ENCODE measurements at places on chromosomes 13 and 19.

DNA sequence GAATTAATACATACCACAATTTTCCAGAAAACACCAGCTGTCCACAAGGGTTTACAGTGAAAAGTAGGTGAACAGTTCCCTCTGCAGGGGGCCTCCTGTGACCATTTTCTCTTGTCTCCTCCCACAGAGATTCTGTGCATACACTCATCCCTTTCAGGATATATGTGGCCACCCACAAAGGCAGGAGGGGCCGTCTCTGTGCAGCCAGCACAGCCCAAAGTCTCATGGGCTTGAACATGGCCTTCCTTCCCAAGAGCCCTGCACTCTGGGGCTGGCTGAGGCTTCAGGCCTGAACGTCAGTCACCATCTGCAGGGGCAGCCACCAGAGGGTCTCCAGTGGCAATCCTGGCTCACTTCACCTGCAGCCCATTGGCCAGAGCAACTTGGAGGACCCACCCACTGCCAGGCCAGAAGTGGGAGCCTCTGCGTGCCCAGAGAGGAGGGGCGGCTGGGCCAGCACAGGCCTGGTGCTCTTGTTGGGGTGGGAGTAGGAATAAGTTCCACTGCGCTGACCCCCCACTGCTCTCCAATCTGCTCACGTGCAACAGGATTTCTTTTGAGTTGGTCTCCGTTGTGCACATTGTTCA lies 25.1 kb downstream of the TMEM161A start:
- no peaks in the 10 kb centered on the region for H3K27me3 ChIP-seq
- H3K4me3 ChIP-seq, result no peak overlapping the region
- no peaks in the 10 kb centered on the region for H3K4me1 ChIP-seq
- DNase-seq, result no peak

GRCh38 chr13:109740121-109740520 lies 46.3 kb downstream of the IRS2 start:
- H3K4me3 ChIP-seq, result no peak overlapping the region
- H3K36me3 ChIP-seq, result no peaks in the 10 kb centered on the region
- no peak overlapping the region for H3K27ac ChIP-seq

- H3K27ac ChIP-seq, result no peak overlapping the region
- no peaks in the 10 kb centered on the region for H3K36me3 ChIP-seq
- H3K4me3 ChIP-seq, result no peak overlapping the region
Measured at GRCh38 chr19:40355975-40356680, 7.6 kb downstream of the PLD3 start.

- no peak overlapping the region for H3K4me3 ChIP-seq
- H3K27ac ChIP-seq, result no peak overlapping the region
- no peaks in the 10 kb centered on the region for H3K36me3 ChIP-seq
- no peaks in the 10 kb centered on the region for H3K27me3 ChIP-seq
- no peak for DNase-seq
Measured at GRCh38 chr13:108638901-108639300, 9.5 kb downstream of the MYO16 start.

DNA sequence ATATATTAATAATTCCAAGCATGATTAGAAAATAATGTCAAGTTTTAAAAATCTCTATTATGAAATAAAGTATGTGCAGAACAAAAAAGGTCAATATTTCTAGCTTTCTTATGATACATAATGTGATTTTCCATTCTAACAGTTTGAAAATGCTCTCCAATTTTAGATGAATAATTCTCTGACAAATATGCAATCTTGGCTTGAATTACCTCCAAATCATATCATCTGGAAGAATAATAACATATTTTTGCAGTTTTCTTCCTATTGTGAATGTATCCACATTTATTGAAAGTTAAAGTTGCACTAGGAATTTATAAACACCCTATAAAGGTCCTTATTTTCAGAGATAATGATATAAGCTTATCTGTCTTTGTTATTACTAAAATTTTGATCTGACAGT lies 548.5 kb upstream of the SLC10A2 start:
- H3K27ac ChIP-seq, result no peak overlapping the region
- H3K4me3 ChIP-seq, result no peak overlapping the region
- DNase-seq, result no peak
- no peaks in the 10 kb centered on the region for H3K4me1 ChIP-seq

DNA sequence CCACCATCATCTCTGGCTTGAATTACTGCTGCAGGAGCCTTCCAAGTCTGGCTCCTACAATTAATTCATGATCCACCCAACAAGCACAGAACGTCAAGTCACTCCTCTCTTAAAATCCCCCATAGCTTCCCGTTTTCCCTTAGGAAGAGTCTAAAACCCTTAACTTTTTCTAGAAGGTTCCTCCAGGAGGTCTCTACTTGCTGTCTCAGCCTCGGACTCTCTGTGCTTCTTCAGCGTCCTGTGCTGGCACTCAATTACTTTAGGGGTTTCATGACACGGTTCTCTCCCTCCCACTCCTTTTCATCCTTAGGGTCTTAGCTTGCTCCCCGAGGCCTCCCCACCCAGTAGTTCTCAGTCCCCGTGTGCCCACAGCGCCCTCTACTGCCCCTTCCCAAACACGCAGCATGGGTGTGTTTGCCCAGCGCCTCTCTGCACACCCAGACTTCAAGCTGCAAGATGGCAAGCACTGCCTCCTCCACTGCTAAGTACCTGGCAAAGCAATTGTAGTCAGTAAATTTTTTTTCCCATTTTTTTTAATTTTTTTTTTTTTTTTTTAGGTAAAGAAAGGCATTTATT lies 25.8 kb upstream of the MAP3K10 start:
- H3K4me1 ChIP-seq, result no peaks in the 10 kb centered on the region
- H3K27ac ChIP-seq, result no peak overlapping the region
- H3K36me3 ChIP-seq, result no peaks in the 10 kb centered on the region

DNA sequence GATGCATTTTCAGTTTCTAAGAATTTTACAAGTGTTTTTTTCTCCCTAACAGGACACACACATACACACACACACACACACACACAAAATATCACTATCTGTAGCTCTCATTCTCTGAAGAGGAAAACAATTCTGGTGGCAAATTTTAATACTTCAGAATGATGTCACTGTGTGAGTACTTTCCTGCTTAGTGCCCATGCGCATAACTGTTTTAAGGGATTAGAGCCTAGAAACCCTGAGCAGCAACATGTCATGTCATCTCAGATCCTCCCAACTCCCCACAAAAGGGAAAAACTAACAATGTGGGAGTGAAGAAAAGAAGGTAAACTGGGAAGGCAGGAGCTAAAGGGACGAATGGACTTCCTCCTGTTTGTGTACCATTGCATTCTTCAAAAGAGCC lies 401.2 kb downstream of the SPRY2 start:
- H3K4me1 ChIP-seq, result peaks cover 17% of the 10 kb centered on the region
- no peak for DNase-seq
- no peaks in the 10 kb centered on the region for H3K36me3 ChIP-seq

DNA sequence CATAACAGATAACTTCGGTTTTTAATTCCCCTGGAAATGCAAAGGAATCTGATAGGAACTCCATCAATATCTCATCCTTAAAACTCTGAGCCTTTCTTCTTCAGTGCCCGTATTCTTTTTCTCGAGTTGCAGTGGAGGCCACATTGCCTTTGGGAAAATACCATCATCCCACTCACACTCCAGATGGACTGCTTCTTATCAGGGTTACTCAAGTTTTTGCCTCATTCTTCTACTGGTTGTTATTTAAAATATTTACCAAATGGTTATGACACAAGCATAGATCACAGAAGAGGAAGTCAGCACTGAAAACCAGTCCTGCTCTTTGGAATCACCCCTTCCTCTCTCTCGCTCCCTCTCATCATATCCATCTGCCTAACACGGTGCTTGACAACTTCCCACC lies 1020.5 kb upstream of the SLC10A2 start:
- H3K27me3 ChIP-seq, result no peaks in the 10 kb centered on the region
- no peaks in the 10 kb centered on the region for H3K36me3 ChIP-seq
- DNase-seq, result no peak

DNA sequence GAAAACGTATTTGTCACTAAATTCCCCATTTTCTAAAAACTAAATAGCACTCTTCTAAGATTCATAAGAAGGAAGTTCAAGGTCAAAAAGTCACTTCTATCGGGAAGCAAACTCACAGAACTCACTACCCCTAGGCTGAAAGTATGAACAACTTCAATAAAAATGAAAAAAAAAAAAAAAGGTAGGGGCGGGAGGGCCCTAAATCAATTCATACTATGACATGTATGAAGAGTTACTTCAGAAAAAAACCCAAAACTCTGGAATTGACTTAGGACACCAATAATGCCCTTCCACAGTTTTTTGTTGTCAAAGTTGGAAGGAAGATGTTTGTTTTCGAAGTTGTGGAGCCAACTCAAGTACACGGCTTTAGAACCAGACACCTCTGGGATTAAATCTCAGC lies 1.1 kb downstream of the SUCLA2 start:
- H3K4me1 ChIP-seq, result peaks cover 17% of the 10 kb centered on the region
- DNase-seq, result no peak
- no peak overlapping the region for H3K27ac ChIP-seq
- H3K27me3 ChIP-seq, result no peaks in the 10 kb centered on the region

GRCh38 chr13:38702669-38703068 lies 15.8 kb downstream of the FREM2 start:
- H3K27me3 ChIP-seq, result no peaks in the 10 kb centered on the region
- no peak overlapping the region for H3K27ac ChIP-seq
- no peaks in the 10 kb centered on the region for H3K36me3 ChIP-seq
- DNase-seq, result no peak
- H3K4me1 ChIP-seq, result no peaks in the 10 kb centered on the region
- no peak overlapping the region for H3K4me3 ChIP-seq

GRCh38 chr19:10808937-10809649 lies 26.9 kb downstream of the TMED1 start:
- no peaks in the 10 kb centered on the region for H3K27me3 ChIP-seq
- peaks cover 28% of the 10 kb centered on the region for H3K36me3 ChIP-seq
- H3K4me3 ChIP-seq, result no peak overlapping the region
- H3K27ac ChIP-seq, result peak overlapping the region; percentile 84

- no peak overlapping the region for H3K27ac ChIP-seq
- H3K4me3 ChIP-seq, result no peak overlapping the region
- no peak for DNase-seq
- H3K36me3 ChIP-seq, result no peaks in the 10 kb centered on the region
Measured at GRCh38 chr13:76903544-76904162, 17.4 kb upstream of the KCTD12 start.

DNA sequence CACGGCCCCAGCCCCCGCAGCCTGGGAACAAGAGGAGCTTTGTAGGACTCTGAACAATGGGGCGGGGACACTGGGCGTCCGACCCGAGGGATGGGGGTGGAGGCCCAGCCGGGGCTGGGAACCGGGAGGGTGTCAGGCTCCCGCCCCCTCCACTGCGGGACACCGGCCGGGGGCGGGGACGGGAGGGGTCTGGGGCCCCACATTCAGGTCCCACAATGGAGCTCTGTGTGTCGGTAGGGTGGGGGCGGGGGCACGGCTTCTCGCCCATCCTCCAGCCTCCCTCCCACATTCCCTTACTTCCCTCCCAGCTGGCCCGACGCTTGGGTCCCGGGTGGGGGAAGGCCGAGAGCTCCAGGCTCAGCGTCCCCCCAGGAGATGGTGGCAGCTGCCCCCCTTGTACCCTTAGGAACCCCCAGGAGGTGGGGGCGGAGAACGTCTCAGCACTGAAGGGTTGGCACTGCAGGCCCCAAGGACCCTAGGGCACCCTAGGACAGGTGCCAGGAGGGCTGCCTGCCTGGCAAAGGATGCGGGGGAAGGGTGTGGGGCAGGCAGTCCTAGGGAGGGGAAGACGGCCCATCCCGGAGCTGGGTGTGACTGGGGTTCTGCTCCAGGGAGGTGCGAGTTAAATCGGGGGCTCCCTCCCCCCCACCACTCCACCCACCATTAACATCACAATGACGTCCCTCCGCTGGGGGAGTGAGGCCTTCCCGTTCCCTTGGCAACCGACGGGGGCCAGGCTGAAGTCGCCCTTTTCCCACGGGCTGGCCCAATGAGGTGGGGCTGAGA lies 5.3 kb downstream of the TTYH1 start:
- no peak overlapping the region for H3K4me3 ChIP-seq
- H3K4me1 ChIP-seq, result peaks cover 33% of the 10 kb centered on the region
- H3K36me3 ChIP-seq, result no peaks in the 10 kb centered on the region
- no peak overlapping the region for H3K27ac ChIP-seq
- peaks cover 99% of the 10 kb centered on the region for H3K27me3 ChIP-seq

- H3K27me3 ChIP-seq, result no peaks in the 10 kb centered on the region
- no peak overlapping the region for H3K27ac ChIP-seq
- no peaks in the 10 kb centered on the region for H3K36me3 ChIP-seq
- no peaks in the 10 kb centered on the region for H3K4me1 ChIP-seq
Measured at GRCh38 chr13:27117952-27118351, 53.7 kb downstream of the USP12 start.

DNA sequence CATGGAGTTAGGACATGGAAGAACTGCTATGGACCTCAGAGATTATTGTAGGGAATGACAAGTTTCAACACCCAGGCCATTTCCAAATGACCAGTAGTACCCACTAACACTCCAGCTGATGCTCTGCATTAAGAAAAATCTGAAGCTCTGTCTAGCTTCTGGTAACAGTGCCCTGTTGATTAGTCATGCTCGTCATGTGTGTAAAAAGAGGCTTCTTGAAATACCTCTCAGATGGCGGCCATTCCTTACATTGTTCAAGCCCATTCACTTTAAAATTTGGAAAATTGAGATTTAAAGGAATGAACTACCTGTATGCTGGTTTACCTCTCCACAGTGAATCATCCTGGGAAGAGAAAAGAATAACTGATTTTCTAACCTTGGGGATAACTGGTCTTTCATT lies 527.9 kb upstream of the ARGLU1 start:
- H3K4me1 ChIP-seq, result no peaks in the 10 kb centered on the region
- no peak for DNase-seq
- no peak overlapping the region for H3K27ac ChIP-seq
- H3K27me3 ChIP-seq, result no peaks in the 10 kb centered on the region
- H3K4me3 ChIP-seq, result no peak overlapping the region
